Stimulated activated CD8-positive, alpha-beta memory T cell treated with anti-CD3 and anti-CD28 coated beads, Interleukin-4, amount 100 ng/mL, for 4 hours (primary cell): ENCODE measurements at places on chromosomes 16 and 17.

DNA sequence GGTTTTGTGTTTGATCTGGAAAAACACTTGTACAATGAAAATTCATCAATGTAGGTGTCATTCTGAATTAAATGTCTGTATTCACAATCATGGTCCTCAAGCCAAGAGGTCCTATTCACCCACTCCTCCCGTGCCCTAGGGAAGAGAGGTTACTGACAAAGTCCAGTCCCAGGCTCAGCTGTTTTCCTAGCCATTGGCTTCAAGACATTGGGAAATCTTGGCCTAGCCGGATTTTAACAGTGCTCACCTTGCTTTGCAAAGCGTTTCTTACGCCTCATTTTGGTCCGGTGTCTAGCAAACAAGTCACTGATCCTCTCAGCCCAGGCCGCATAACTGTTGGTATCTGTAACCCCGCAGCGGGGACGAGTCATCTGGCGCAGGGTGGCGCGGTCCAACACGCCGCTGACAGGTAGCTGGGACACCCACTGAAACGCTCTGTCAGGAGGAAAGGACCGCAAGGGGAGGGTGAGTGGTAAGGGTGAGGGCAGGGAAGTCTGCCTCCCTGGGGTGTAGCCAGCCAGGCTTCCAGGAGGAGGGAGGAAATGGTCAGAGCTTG is 16.7 kb downstream of the MMP28 start:
- DNase-seq: no peak

GRCh38 chr17:10724546-10725195 is 5.2 kb downstream of the TMEM220 start:
- no peak for DNase-seq

GRCh38 chr16:6684076-6684673 is 648.5 kb upstream of the RBFOX1 start:
- DNase-seq: no peak

GRCh38 chr17:81251094-81251708 is 12.1 kb downstream of the NDUFAF8 start:
- DNase-seq: no peak

DNA sequence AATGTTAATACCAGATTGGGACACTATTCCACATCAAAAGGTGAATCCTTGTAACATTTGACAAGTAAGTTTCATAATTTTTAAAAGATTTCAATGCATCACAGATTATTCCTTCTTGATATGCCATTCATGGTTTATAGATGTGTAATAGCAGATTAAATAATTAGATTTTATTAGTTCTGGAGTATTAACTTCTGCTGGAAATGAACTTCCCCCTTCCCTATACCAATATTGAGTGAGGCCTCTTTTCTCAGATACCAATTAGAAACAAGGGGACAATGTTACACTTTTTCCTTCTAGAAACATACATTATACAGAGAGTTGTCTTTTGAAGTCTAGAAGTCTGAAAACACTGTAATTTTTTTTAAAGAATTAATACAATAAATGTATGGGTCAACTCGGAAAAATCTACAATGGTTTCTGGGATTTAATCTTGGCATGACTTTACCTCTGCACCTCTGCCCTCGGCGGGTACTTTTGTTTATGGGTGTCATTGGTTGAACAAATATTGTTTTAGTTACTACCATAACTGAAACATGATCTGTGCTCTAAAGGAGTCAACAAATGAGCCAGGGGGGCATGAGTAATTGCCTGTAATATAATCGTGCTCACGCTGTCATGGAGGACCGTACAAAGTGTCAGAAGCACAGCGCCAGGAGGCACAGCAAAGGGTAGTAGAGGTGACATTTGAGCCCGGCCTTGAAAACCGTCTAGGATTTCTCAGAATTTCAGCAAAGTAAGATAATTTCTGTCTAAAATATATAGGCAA is 8.2 kb downstream of the LRRC37B start:
- no peak for DNase-seq

- no peak for DNase-seq
Observed at GRCh38 chr17:72615627-72615991, 476.9 kb downstream of the SLC39A11 start.

GRCh38 chr17:30905742-30906100 is 317 bp downstream of the TEFM start:
- no peak for DNase-seq

- no peak for DNase-seq
Observed at GRCh38 chr17:48247038-48247437, 139.5 kb downstream of the SNX11 start.

GRCh38 chr17:77651988-77652387 is 306.5 kb upstream of the TNRC6C start:
- DNase-seq: no peak

DNA sequence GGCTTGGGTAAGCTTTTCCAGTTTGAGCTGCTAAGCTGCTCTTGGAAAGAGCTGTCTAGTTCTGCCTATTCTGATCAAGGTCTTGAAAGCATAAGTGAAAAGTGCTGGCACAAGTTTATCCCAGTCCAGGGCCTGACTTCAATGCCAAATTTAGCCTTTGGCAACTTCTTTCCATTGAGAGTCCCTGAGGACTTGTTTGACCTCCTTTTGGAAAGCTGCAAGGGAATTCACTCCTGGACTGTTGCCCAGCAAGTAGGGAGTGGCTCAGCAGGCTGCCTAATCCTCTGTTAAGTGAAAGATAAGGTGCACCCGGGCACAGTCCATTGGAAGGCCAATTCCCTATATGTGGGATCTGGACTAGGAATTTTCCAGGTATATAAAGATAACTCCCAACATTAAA is 16.0 kb upstream of the TANC2 start:
- no peak for DNase-seq

GRCh38 chr16:3950343-3951193 is 70.1 kb upstream of the CREBBP start:
- DNase-seq: no peak

DNA sequence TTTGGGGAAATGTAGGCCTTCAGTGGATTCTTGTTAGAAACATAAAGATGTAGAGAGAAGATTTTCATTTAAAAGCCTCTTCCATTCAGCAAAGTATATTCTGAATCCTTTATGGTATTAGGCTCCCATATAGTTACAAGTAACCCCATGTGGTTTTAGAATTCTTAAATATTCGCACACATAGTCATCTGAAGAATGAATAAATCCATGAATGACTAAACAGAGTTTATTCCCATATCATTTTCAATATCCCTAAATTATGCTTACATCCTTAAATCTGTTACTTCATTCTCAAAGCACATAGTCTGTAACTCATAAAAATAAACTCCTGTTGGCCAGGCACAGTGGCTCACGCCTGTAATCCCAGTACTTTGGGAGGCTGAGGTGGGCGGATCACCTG is 962.1 kb downstream of the KCNJ18 start:
- no peak for DNase-seq

DNA sequence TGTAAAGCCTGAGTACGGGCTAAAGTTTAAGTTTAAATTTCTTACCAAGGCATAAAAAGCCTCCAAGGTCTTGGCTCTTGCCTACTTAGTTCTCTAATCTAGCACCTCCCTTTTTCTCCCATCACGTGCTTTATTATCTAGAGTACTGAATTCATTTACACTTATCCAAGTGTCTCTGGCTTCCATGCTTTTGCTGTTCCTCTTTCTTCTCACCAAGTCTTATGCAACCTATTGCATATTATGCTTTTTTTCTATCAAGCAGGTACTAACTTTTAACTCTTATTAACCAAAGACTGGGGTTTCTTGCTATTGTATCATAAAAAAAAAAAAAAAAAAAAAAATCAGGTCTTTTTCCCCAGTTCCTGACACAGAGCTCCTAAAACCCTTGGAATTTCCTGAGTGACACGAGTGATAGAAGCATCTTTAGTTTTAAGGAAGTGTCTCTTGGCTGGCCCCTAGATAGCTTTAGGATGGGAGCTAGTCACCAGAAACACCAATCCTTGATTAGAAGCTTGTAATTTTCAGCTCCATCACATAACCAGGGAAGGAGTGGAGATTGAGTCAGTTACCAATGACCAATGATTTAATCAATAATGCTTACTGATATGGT is 44.9 kb downstream of the SSH2 start:
- DNase-seq: no peak

DNA sequence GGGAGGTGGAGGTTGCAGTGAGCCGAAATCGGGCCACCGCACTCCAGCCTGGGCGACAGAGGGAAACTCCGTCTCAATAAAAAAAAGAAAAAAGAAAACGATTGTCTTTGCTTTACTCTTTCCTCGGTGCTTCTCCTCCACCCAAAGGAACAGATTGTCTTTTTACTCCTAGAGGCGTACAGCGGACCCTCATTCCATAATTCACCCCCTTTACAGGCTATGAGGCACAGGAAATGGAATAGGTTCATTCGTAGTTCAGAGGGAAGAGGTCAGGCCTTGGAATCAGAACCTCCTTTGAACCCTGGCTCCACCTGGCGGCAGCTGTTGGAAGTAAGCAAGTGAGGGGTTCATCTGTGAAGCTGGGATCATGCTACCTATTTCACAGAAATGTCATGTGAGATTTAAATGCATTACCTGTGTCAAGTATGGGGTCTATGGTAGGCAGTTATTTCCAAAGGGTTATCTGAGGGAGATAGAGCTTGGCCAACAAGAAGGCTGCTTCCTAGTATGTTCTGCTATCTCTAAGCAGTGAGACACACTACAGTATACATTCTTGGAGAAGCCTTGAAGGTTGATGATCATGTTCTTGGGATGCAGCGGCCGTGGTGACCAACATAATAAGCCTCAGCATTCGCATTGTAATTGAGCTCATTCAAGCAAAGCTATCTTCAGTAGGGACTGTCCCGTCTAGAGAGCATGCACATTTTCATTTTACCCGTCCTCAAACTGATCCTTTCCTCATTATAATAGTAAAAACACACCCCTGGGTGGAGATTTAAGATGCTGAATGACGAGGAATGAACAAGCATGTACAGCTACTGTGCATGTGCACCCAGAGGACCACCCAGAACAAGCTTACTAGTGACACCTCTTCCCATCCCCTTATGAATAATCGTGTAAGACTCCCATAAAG is 18.7 kb upstream of the ZNF689 start:
- DNase-seq: peak; percentile 97

DNA sequence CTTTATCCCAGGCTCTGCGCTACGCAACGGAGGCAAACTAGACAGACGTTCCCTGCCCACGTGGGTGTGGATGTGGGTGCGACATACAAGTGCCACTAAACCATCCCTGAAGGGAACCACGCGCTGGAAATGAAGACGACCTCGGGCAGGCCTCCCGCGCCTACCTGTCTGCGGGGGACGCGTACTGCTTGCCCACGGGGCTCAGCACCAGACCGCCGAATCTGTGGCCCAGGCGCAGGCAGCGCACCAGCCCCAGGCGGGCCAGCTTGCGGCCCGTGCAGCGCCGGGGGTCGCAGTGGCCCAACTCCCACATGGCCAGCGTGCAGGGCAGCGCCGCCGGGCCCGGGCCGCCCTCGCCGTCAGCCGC is 480 bp downstream of the TSR3 start:
- DNase-seq: no peak

DNA sequence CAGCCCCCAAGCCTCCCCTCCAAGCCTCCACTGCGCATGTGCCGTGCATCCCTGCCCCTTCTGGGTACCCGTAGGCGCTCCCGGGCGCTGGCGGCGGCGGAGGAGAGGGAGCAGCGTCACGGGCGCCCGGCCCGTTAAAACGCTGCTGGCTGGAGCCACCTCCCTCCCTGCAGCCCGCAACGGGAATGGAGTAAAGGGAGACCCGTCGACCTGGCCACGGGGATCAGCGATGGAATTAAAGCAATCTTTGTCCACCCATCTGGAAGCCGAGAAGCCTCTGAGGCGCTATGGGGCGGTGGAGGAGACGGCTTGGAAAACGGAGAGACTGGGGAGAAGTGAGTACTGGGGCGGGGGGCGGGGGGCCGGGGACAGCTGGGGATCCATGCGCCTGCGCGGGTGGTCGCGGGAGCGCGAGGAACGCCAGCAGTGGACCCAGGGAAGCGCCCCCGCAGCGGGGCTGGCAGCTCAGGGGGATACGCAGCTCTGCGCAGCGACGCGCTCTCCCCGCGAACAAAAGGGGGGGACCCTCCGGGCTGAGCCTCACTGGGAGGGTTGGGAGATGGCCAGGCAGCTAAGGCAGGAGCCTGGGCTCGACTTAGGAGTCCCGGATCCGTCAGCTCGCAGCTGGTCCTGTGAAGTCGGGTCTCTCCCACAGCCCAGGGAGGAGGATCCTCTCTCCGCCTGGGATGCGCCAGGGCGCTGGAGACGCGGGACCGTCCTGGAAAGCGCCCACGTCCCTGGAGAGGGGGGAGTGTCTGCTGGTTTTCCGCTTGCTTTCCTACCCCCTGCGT is at the start of gene BMERB1:
Gene BMERB1 (plus strand): TSS at position 164 of the 791 bp plus-strand sequence. CDS start 66 bp downstream, at position 230.
- peak; percentile 20 for DNase-seq

DNA sequence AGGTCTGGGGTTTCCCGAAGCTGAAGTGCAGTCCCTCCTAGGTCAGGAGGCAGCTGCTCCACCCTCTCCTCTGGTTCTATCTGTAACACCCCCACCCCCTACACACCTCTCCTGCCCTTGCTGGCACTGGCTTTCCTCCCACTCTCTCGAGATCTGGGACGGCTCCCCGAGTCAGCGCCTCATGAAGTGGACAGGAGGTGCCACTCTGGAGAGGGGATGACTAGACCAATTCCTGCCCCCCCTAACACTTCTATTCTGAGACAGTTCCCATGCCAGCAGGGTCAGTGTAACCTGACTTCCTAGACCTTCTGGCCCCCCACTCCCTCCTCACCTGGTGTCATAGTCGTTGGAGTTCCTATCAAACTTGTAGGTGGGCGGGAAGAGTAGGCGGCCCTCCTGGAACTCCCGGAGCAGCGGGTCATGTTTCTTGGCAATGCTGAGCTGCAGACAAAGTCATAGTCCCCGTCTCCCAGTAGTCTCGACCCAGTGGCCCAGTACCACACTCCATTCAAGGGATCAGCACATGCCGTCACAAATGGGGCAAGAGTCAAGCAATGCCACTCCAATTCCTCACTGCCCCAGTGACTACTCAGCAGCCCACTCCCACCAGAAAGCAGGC is 9.7 kb downstream of the INPP5K start:
- DNase-seq: no peak

DNA sequence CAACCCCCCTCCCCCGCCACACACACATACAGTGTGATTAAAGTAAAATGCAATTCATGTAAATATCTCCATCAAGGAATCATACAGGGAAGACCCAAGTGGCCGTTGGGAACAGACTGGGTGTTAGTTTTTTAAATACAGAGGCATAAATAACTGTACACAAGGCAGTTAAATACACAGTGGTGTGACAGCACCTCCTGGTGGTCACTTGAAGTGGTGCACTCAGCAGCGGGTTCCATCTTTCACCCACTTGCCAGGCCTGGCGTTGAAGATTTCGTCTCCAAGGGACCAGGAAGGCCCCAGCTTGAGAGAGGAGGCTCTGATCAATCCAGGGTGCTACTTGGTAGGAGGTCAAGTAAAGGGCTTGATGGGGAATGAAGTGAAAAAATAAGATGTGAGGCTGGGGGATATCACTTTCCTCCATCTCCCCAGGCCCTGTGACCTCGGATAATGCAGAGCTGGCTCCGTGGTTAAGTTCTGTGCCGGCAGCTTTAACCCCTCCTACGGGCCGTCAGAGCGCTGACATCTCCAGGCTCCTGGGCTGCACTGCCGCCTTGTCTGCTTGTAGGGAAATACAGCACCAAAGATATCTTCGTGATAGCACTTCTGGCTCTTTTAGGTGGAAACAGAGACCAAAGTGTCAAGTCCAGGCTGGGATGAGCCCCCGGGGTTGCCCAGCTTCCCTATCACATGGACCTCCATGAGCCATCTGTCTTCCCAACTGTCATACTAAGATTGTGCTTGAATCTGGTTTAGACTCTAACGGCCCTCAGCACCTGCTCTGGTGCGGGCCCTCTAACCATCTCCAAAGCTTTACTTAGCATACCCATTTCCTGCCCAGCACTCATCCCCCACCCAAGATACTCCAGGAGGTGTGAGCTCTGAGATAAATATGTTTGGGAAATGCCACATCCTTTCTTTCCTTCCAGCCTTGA is 20.7 kb downstream of the LGALS9 start:
- peak; percentile 34 for DNase-seq
